ENCODE measurements at places on chromosomes 2 and 18. TPM values are rescaled to one million over a fixed set of nuclear protein-coding genes. Genes with fewer than 3 reads are reported as not detected.

GRCh38 chr2:178874529-178875240, 67.5 kb upstream of the TTN start:
- H3K27me3 ChIP-seq = no peaks in the 10 kb centered on the region
- no peaks in the 10 kb centered on the region for H3K4me1 ChIP-seq
- no peak for DNase-seq
- H3K36me3 ChIP-seq = no peaks in the 10 kb centered on the region
- no peak overlapping the region for H3K4me3 ChIP-seq

GYPC gene
- 137 TPM for total RNA-seq

NAT8 gene
- not detected for total RNA-seq

DNA sequence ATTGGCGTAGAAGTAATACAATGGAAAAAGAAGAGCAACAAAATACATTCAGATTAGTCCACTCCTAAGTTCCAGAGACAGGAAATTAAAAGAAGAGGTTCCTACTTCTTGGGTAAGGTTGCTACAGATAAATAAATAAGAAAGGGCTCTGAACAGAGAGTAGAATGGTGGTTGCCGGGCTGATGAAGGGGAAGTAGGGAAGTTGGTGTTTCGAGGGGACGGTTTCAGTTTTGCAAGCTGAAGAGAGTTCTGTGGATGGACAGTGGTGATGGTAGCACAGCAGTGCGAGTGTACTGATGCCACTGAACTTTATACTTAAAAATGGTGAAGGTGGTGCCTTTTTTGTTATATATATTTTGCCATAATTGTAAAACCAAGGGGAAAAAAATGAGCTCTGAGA, 48.2 kb downstream of the CABYR start:
- no peaks in the 10 kb centered on the region for H3K27me3 ChIP-seq
- H3K36me3 ChIP-seq = no peaks in the 10 kb centered on the region
- H3K4me3 ChIP-seq = no peak overlapping the region
- H3K4me1 ChIP-seq = no peaks in the 10 kb centered on the region

GRCh38 chr2:73205611-73206010, 3.2 kb downstream of the NOTO start:
- H3K27me3 ChIP-seq = peaks cover 9% of the 10 kb centered on the region
- no peak overlapping the region for H3K4me3 ChIP-seq
- H3K36me3 ChIP-seq = no peaks in the 10 kb centered on the region

CCDC150 gene
- total RNA-seq = 0.60 TPM

MYCN gene
- 0.56 TPM for total RNA-seq

DNA sequence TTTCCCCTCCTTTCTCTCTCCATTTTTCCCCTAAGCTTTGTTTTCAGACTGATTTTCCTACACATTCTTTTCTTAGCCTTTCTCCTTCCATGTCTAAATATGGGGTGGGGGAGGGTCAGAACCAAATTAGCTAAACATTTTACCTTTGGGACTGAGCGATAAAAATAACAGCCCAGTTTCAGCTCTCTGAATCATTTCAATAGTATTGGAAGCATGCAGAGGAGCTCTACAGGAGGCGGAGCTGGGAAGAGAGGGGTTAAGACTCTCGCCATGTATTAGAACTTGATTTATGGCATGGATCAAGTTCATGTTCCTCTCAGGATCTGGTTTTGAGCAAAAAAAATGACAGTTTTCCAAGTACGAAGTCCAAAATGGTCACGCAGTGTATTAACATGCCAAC, 109.1 kb downstream of the CPO start:
- no peaks in the 10 kb centered on the region for H3K36me3 ChIP-seq
- H3K27me3 ChIP-seq = peaks cover 2% of the 10 kb centered on the region
- no peak overlapping the region for H3K4me3 ChIP-seq
- no peak overlapping the region for H3K27ac ChIP-seq
